ENCODE measurements at places on chromosomes 2 and 18.

- DNase-seq, result no peak
Observed at GRCh38 chr2:158600155-158600802, 143.5 kb downstream of the PKP4 start.

GRCh38 chr2:206881708-206882410 lies 57.5 kb upstream of the CPO start:
- no peak for DNase-seq

DNA sequence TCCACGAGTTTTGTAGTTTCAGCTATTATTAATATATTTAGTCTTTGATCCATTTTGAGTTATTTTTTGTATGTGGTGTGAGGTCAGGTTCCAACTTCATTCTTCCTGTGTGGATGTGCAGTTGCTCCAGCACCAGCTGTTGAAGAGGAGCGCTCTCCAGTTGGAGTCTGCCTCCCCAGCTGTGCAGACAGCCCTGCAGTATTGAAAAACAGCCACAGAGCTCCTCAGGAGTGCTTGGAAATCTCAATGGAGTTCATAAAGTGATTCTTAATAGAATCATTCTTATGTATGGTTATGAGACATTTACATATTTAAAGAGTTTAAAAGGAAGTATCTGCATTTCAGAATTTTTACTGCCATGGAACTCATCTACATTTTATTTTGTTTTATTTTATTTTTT lies 17.3 kb downstream of the DGKD start:
- no peak for DNase-seq

DNA sequence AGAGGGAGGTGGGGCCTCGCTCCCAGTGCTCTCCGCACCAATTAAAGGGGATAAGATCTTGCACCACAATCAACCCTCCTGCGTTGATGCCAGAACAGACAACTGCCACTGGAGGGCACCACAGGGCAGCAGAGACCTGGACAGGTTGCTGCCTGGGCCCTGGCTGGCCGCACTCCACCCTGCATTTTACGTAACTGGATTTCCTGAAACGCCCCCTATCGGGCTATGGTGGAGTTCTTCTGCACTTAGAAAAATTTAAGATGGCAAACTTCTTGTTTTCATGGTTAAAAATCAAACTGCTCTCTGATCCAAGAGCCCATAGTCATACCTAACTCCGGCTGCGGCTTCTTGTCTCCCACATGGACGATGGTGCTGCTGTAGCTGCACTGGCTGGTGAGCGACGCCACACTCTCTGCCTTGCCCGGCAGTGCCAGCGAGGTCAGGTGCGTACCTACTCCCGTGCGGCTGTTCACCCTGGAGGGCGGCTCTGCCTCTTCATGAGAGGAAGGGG lies 16.8 kb upstream of the HES6 start:
- DNase-seq, result peak; percentile 40

- DNase-seq, result no peak
Observed at GRCh38 chr2:211181626-211182025, 625.2 kb downstream of the CPS1 start.

DNA sequence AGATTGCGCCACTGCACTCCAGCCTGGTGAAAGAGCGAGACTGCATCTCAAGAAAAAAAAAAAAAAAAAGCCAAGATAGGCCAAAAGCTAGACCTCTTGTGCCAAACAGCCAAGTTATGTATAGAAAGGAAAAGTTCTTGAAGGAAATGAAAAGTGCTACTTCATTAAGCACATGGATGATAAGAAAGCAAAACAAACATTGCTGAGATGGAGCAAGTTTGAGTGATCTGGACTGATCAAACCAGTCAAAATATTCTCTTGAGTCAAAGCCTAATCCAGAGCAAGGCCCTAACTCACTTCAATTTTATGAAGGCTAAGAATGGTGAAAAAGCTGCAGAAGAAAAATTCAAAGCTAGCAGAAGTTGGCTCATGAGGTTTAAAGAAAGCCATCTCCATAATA lies 28.1 kb upstream of the TANC1 start:
- DNase-seq, result no peak

DNA sequence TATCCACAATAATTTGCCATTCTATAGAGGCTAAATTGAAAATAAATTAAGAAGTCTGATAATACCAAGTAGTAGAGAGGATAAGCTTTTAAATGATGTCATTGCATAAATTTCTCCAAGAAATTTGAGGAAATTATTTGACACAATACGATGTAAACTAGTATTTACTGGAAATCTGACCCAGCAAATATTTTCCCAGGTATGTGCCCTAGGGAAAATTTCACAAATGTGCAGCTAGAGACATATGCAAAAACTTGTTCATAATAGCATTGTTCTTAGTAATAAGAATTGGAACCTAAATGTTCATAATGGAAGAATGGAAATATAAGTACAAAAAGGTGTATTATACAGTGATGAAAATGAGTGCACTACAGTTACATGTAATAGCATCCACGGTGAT lies 888.8 kb upstream of the SOX11 start:
- DNase-seq, result no peak

DNA sequence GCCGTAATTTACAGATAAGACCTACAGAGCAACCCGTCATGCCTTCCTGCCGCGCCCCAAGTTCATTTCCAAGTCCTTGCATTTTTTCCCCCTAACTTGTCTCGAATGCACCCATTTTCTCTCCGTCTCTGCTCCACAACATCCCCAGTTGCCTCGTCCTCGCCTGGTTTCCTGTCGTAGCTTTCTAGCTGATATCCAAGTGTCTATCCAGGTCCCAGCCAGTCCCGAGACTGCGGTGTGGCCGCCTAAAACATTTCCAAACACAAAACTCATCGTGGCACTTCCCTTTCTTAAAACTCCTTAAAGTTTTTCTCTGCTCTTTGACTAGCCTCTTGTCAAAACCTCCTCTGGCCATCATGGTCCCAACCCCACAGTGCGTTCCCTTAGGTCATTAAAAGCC lies 1.2 kb upstream of the BARD1 start:
- DNase-seq, result no peak

DNA sequence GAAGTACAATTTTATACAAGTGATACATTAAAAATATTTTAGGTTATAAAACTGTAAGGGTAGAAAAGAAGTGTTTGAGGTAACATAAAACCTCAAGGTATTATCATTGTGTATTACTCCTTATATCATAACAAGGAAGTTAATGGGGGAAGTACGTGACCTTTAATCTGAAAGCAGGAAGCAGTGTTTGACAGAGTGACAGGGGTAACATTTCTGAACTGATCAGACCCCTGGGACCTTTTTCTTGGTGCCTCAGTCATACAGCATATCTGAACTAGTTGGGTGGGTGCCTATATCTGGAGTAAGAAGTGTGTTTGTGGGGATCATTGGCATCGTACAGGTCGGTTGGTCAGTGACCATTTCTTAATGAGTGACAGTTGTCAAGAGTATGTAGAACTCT lies 43.0 kb downstream of the MALT1 start:
- no peak for DNase-seq

DNA sequence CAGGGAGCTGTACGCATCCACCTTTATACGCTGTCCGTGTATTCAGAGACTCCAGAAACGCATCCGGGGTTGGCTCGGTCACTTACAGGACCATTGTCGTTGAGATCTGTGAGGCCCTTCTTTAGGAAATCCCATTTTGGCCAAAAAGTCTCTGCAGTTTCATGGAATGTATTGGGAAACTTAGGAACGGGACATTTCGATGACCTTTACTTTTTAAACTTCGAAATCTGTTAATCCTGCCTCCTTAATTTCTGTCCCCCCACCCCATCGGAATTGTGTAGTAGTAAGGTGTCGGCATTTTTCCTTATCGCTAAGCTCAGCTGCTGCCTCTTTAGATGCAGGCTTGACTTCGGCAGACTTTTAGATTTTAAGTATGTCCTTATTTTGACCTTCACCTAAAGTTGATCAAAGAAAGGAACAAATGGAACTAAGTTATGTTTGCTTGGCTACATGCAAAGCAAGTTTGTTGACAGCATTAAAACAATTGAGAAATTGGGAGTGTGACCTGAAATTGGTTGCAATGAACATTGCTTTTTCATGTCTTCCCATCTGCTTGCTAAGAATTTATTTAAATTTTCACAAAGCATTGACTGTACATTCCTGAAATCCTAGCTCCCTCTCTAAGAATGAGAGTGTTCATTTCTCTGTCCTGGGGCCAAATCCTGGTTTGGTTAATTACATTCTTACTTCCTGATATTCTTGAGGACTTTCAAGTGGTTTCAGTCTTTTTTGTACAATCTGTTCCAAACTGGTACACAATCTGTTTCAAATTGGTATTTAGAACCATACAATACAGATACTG lies 884 bp upstream of the RAPH1 start:
- DNase-seq, result no peak

DNA sequence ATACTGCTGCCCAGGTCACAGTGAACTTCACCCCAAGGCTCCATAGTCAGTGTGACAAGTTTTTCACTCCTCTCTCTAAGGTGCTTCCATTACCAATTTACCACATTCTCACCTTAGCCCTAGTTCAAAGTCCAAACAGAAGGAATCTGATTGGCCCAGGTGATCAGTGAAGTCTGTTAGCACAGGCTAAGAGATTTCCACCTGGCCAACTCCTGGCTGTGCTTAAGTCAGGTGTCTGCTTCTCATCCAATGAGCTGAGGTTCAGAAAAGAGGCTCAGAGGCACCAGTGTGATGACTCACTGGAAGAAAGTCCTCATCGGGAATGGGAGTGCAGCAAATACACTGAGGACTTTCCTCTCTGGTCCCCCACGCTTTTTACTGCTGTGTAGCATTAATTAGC lies 164.4 kb upstream of the MGAT5 start:
- DNase-seq, result no peak

GRCh38 chr18:13268158-13269012 lies 49.8 kb downstream of the LDLRAD4 start:
- no peak for DNase-seq

DNA sequence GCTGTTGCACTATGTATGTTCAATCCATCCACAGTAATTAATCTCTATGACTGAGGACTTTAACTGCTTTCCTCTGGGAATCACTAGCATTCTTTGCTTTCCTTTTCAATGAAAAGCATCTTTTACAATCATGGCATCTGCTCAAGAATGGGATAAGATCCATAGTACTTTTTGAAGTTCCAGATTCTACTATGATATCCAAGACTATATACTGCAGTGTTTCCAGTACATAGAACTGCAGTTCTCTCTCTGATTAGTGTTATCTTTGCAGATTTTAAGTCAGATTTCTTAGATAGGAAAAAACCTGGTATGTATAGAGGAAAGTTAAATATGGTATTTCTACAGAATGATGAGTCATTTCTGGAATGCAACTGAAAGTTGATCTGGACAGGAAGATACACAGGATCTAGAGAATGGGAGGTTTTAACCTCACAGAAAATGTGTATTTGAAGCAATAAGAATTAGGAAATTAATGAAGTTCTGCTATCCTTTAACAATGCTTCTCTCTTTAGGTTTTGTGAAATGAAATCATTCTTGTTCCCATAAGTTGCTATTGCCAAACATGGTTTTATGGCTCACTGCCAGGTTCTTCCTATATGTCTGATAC lies 670.7 kb downstream of the ERBB4 start:
- no peak for DNase-seq

- DNase-seq, result no peak
Observed at GRCh38 chr2:133675-134593, 87.6 kb upstream of the FAM110C start.

GRCh38 chr18:72910045-72910444 lies 42.3 kb upstream of the NETO1 start:
- no peak for DNase-seq

- DNase-seq, result peak; percentile 19
Observed at GRCh38 chr18:22282311-22283115, 113.1 kb downstream of the GATA6 start.

- DNase-seq, result no peak
Observed at GRCh38 chr18:79583426-79583825, 96.2 kb upstream of the CTDP1 start.

GRCh38 chr2:53802617-53803151 lies 15.8 kb downstream of the ERLEC1 start:
- DNase-seq, result no peak

GRCh38 chr18:31562726-31563125 lies 29.0 kb upstream of the TTR start:
- DNase-seq, result no peak

- DNase-seq, result no peak
Observed at GRCh38 chr18:44465381-44465841, 215.3 kb upstream of the SETBP1 start.

GRCh38 chr2:211900000-211900399 lies 638.6 kb downstream of the ERBB4 start:
- DNase-seq, result peak; percentile 11

DNA sequence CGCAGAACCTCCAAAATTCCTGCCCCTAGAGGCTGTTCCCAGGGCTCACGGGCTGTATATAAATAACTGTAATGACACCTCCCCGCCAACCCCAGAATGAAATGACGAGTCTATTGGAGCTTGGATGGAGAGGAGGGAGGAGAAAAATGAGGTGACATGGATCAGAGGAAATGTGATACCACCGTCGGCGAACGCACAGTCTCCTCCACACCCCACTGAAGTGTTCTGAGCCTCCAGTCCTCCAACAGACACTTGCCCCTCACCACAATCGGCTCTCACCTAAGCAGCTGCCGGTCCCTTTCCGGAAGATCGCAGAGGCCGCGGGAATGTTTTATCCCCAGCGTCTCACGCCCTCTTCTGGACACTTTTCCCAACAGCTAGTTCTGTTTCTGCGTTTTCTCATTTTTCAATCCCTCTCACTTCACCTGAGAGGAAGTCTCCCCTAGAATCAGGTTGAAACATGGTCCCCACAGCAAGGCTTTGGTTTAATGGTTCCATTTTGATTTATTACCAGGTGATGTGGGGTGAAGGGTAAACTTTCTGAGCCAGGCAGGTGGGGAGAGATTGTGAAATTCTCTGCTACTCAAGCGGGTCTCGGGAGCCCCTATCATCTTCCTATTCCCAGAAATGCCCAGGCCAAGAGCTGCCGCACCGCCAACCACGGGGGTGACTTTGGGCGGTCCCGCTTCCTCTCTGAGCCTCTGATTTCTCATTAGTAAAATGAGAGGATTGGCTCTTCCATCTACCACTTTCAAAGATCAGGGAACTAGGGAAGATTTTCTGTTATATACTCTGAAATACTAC lies 9.1 kb upstream of the MYO5B start:
- peak; percentile 58 for DNase-seq

- DNase-seq, result peak; percentile 84
Observed at GRCh38 chr2:64644458-64645382, 9.0 kb downstream of the SERTAD2 start.

- DNase-seq, result no peak
Observed at GRCh38 chr2:128590309-128591021, 271.8 kb upstream of the HS6ST1 start.

- no peak for DNase-seq
Observed at GRCh38 chr2:218872645-218873358, 7.8 kb upstream of the WNT10A start.

All from right kidney (tissue), 9 donors.